Effector CD8-positive, alpha-beta T cell (primary cell): ENCODE measurements at places on chromosomes 7 and 10.

DNA sequence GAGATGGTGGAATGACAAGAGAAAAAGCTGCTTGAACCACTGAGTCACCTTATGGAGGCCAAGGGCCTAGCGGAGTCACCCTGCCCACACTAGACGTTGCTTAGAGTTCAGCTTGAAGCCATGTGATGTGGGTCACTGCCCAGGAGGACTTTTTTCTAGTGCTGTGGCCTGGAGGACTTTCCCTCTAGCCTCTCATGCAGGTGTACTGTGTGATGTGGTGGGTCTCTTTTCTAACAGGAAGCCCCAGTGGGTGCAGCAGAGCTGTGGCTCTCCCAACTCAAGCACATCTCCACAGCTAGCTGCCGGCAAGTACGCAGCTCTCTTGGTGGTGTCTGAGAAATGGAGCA is 13.6 kb downstream of the POR start:
- DNase-seq = no peak

DNA sequence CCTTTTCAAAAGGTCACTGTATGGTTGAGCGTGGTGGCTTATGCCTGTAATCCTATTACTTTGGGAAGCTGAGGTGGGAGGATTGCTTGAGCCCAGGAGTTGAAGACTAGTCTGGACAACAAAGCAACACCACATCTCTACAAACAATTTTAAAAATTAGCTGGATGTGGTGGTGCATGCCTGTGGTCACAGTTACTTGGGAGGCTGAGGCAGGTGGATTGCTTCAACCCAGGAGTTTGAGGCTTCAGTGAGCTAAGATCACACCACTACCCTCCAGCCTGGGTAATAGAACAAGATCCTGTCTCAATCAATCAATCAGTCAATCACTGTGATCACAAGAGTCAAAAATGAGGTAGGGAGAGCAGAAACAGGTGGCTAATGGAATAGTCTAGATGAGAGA is 97.0 kb downstream of the SUGCT start:
- DNase-seq = no peak

- DNase-seq = no peak
Observed at GRCh38 chr7:46619723-46620310, 698.7 kb upstream of the IGFBP3 start.

- no peak for DNase-seq
Observed at GRCh38 chr10:87753995-87754866, 63.8 kb downstream of the ATAD1 start.

- DNase-seq = no peak
Observed at GRCh38 chr10:132511121-132512051, 26.2 kb upstream of the INPP5A start.

GRCh38 chr7:141676618-141677017 is 25.3 kb downstream of the DENND11 start:
- DNase-seq = no peak

DNA sequence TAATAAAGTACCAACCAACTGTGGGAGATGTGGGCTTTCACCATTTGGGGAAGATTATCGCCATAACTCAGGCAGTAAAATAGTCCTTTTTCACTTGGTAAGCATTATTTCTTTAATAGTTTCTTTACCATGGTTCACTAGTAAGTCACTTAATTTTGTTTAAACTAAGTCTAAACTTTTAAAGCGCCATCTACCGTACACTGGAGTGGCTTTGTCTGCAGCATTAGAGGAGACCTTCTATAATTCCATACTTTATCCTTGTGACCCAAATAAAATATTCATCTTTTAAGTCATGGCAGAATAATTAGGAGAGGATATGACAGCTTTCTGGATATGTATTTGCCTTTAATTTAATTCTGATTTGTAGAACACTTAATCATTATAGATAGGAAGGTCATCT is 468.0 kb downstream of the MAGI2 start:
- no peak for DNase-seq

DNA sequence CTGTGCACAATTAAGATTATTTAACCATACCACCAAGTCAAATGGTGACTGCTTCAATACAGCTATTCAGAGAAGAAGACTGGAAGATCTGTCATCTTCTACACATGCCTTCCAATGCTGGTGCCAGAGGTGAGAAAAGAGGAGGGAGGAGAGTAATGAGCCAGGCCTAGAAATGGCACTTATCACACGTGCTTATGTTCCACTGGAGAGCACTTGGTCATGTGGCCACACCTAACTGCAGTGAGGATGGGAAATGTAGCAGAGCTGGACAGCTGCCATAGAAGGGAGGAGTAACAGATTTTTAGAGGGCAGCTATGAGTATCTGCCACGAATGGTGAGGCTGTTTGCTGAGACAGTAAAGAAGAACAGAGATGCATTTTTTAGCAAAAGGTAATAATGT is 77.1 kb downstream of the MPLKIP start:
- no peak for DNase-seq

- DNase-seq = no peak
Observed at GRCh38 chr7:91608606-91609005, 271.9 kb downstream of the MTERF1 start.

DNA sequence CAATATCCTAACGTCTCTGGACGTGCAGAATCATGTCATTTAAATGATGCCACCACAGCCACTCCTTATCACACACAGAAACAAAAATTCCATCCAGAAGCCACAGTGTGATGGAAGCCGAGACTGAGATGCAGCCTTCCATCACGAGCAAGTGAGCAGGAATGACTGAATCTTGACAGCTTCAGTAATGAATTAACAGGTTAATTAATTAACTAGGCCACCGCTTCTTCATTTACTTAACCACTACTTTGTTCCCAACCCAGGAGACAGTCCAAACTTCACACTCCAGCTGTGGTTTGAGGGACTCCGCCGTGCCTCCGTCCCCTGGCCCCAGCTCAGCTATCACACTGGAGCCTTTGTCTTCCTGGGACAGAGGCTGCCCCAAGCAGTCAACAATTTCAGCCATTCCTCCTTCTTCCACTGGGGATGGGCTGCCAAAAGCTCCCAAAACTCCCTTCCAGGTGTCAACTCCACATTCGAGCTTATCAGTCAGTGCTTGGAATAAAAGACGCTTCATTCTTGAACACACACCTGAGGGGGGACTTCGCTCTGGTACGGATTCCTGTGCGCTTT is 65.9 kb downstream of the FGFR2 start:
- no peak for DNase-seq

- no peak for DNase-seq
Observed at GRCh38 chr10:64732372-64732957, 1211.3 kb downstream of the REEP3 start.

GRCh38 chr7:47570649-47571050 is 11.3 kb downstream of the TNS3 start:
- no peak for DNase-seq

DNA sequence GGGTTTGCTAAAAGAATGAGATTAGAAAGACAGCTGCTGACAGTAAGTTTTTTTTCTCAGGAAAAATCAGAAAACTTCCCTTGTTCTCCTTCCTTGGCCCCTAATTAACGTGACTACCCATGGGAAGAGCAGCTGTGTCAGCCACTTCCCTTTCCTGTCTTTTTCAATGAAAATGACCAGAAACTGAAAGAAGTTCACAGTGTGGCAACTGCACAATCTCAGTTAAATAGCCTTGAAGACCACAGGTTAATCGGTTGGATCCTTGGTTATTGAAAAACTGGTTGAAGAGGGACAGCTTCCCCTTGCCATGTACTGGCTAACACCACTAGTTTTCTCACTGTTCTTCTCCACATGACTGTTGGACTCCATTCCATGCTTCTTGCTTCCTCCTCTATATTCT is 148.8 kb upstream of the AGR3 start:
- DNase-seq = no peak

DNA sequence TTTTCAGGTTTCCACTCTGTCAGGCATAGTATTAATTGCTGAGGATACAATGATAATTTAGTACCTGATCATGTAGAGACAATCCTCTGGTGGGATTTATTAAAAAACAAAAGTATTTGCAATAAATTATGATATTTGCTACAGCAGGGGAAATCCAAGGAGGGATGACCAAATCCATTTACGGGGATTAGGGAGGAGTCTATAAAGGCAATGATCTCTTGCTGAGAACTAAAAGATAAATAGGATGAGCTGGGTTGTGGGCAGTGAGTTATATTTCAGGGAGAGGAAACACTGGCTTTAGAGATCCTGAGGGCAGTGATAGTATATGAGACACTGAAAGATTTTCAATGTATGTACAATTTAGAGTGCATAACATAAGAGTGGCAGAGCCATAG is 305.5 kb downstream of the GPR37 start:
- DNase-seq = no peak

DNA sequence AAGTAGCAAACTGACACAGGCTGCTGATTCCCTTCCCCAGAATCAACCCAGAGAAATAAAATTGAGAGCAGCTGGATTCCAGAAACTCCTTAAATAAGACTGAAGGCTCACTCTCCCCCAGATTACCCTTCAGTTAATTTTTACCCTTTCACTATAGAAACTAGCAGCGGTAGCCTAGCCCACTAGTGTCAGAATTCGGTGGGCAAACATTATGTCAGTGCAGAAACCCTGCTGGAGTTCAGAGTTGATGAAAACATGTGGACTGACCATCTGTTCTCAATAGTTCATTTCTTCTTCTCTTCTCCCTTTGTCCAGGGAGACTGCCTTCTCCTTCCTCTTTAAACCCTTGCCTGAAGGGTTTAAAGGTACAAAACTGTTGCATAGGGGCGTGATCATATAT is 100.1 kb downstream of the PODXL start:
- DNase-seq = no peak

DNA sequence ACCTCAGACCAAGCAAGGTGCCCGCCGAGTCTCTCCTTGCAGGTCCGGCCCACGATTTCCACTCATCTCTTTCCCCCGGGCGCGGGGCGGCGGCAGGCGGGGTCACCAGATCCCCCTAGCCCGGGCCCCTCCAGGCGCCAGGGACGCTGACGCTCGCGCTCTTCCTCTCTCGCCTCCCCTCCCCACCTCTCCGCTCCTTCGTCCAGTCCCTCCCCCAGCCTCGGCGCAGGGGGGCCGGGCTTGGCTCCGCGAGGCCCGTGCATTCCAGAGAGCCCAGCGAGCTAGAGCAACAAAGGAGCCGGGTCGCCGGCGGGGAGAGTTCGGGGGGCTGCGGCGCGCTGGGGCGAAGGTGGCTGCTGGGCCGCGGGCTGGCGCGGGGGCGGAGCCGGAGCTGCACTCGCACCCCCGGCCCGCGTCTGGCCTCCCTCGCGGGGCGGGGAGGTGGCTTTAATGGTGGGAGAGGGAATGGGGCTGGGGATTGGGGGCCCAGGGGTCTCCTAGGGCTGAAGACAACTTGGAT is at the start of gene SMO:
Gene SMO, plus strand, starts transcription at position 262 of the 520 bp plus-strand sequence. CDS start 519 bp downstream, outside the sequence.
- peak; percentile 5 for DNase-seq

DNA sequence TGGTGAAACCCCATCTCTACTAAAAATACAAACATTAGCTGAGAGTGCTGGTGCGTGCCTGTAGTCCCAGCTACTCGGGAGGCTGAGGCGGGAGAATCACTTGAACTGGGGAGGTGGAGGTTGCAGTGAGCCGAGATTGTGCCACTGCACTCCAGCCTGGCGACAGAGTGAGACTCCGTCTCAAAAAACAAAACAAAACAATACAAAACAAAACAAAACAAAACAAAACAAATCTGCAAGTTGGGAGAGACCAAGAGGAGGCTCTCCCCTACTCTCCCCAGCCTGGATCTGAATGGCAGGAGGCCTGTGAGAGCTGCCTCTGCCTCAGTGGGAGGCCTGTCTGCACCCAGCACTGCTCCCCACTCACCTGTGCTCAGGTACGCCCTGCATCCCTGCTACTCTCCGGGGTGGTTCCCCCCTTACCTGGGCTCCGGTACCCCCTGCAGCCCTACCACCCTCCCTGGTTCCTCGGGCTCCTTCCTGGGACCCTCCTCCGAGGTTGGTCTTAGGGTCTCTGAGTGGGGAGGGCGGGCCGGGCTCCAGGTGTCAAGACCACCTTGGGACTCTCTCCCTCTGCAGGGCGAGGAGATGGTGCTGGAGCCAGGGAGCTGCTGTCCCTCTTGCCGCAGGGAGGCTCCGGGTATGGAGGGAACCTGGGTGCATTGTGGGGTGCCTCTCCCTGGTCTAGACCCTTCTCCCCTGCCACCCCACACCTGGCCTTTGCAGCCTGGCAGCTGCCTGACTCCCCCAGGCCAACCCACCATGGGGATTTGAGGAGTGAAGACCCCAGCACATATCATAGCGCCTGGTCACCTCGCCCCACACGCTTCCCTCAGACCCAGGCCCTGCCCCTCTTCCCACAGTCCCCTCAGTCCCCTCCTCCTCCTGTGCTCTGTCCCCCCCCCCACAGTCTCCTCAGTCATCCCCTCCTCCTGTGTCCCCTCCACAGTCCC is 9.5 kb upstream of the ZNF862 start:
- no peak for DNase-seq

GRCh38 chr7:47026780-47027361 is 555.0 kb downstream of the TNS3 start:
- DNase-seq = no peak

DNA sequence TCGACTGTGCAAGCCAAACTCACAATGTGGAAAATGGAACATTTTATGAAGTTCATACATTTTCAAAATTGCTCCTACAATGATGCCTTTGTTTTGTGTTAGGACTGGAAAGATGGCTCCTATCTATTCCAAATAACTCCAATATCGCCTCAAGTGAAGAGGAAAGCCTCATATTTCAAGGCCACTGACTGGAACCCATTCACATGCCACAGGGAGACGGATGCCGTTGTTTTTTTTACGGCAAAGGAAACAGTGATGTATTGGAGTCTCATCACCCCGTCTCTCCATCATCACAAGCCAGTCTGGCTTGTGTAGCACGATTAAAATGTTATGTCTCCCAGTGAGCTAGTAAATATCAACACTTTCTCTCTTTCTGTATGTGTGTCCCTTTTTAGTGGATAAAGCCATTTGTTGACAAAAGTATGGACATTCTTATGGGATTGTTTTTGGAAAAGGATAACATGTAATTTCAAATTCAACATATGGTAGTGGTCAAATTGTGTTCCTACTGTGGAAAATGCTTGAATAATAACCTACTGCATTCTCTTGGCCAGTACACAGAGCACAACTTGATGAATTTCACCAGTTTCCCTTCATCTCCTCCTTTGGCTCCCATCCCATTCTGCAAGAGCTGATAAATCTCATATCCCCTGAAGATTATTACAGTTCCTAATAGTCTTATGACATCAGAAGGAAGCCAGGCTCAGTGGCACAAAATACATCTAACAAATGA is 109.5 kb upstream of the PITRM1 start:
- no peak for DNase-seq

DNA sequence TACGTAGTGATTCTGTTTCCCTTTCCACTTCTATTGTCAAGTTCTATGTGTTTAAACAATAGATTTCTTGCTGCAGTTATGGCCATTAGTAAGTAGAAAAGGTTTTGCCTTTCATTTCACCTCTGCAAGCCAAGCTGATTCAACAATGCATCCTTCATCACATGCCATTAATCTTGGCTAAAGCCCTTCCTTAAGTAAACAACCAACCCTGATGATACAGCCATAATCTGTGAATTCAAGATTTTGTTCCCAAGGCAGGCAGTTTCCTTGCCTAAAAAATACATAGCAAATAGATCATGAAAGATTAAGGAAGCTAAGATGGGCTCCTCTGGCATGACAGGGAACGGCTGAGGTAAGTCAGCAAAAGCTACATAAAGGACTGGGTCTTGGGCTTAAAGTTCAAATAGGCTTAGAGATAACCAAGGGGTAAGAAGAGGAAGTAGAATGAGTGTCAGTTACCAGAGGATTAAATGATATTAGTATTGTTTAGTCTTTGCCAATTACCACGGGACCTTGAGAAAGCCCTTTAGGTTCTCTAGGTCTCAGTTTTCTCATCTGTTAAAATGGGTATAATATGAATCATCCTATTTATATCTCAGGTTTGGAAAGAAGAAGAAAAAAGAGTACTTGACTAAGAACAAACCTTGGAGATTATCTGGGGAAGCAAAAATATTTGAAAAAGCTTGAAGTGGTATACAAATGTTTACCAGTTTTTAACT is 35.9 kb upstream of the ANK3 start:
- no peak for DNase-seq

- DNase-seq = no peak
Observed at GRCh38 chr10:121788115-121788514, 139.7 kb downstream of the ATE1 start.
